ENCODE measurements at places on chromosomes 7 and 10.

DNA sequence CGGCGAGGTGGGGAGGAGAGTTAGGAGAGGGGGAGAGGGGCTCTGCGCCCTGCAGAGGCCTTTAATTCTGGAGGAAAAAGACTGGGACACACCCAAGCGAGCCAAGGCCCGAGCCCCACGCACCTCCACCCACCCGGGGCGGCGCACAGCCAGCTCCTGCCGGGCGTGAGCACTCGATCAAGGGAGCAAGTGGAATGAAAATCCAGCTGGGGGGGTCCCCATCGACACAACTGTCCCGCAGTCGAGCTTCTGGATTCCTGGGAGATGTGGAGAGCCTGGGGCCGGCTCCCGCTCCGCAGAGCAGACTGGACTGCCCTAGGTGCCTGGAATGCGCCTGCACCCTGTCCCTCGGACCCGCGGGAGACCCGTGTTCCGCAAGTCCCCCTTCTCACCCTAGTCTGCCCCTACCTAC, 7.4 kb upstream of the EN2 start:
- no peak for DNase-seq

GRCh38 chr10:77791506-77791905, 135.0 kb downstream of the DLG5 start:
- DNase-seq, result no peak

DNA sequence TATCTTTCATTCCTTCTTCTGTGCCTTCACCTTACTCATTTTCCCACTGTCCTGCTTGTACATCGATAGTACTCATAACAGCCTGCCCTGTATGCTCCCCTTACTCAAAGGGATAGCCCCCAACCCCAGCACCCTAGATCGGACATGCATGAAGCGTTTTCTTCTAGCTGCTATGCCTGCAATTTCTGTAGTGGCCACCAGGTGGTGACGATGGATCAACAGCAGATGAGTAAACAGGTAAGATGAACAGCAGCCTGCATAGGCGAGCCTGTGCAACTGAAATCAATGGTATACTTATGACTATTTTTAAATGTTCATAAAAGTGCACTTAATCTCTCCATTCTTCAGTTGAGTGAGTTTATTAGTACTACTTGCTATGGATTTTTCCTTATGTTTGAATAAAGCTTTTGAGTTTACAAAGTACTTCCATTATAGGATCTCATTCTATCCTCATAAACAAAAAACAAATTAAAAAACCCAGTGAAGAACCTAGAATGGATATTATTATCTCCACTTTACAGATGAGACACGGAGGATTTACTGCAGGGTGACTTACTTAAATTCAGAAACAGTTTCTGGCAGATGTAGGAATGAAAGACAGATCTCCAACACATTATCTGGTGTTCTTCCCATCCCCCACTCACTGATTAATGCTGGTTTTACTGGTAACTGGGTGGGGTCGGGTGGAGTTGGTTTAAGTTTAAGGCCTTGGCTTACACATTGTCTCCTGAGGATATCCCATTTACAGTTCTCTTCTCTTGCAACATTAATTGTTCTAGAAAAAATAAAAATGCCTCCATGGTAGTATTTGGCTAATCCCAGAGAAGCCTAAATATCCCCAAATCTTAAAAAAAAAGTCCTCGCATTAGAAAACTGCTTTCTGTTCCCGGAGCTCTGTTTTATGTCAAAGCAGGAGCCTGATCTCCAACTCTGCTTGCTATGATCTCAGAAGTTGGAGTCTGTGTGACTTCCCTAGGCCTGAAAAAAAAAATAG, 222.1 kb downstream of the GLI3 start:
- no peak for DNase-seq

- DNase-seq, result no peak
Observed at GRCh38 chr10:12834116-12834665, 167.3 kb downstream of the CCDC3 start.

GRCh38 chr7:43758029-43758821, at the start of gene BLVRA:
TSS of gene BLVRA (plus strand) at chr7:43758680. CDS start at chr7:43771159, 12,479 bp downstream.
- no peak for DNase-seq

- DNase-seq, result no peak
Observed at GRCh38 chr10:58555930-58556311, 43.2 kb downstream of the BICC1 start.

GRCh38 chr7:148849393-148850098, 34.5 kb downstream of the EZH2 start:
- DNase-seq, result no peak

GRCh38 chr7:33645104-33645503, 260.2 kb upstream of the BMPER start:
- no peak for DNase-seq

- no peak for DNase-seq
Observed at GRCh38 chr7:35359423-35359822, 105.5 kb upstream of the TBX20 start.

Data from amniotic stem cell (primary cell).